ENCODE measurements at places on chromosomes 4 and X. TPM values are rescaled to one million over a fixed set of nuclear protein-coding genes. Genes with fewer than 3 reads are reported as not detected.

DNA sequence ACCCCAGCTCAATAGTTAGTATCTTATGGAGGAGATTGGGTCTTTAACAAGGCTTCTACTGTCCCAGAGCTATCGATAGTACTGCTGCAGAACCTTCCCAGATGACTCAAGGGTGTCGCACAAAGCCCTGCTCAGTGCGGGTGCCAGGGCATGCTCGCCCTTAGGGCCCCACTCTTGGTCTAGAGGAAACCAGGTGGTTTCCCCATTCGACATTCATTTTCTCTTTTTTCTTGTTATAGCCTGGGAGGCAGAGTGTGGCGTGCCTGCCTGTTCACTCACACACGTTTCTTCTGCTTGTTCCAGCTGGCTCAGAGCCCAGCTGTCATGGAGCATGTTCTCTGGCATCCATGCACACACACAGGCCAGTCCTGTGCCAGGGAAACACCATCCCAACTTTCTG, 144.5 kb downstream of the SMIM20 start:
- H3K27ac ChIP-seq, result no peak overlapping the region
- DNase-seq, result no peak
- H3K36me3 ChIP-seq, result no peaks in the 10 kb centered on the region
- H3K4me3 ChIP-seq, result no peak overlapping the region

GRCh38 chr4:121138039-121138825, 25.9 kb downstream of the TNIP3 start:
- peaks cover 24% of the 10 kb centered on the region for H3K4me1 ChIP-seq
- no peaks in the 10 kb centered on the region for H3K36me3 ChIP-seq
- DNase-seq, result no peak
- H3K27ac ChIP-seq, result no peak overlapping the region

GRCh38 chr4:42628740-42629139, 28.2 kb downstream of the ATP8A1 start:
- H3K36me3 ChIP-seq, result no peaks in the 10 kb centered on the region
- no peak overlapping the region for H3K4me3 ChIP-seq
- H3K4me1 ChIP-seq, result no peaks in the 10 kb centered on the region
- DNase-seq, result no peak

GRCh38 chr4:158161551-158162354, 11.1 kb downstream of the GASK1B start:
- peak; percentile 82 for DNase-seq
- H3K27me3 ChIP-seq, result no peaks in the 10 kb centered on the region
- no peaks in the 10 kb centered on the region for H3K36me3 ChIP-seq
- H3K4me3 ChIP-seq, result no peak overlapping the region
- H3K27ac ChIP-seq, result peak overlapping the region; percentile 89

DNA sequence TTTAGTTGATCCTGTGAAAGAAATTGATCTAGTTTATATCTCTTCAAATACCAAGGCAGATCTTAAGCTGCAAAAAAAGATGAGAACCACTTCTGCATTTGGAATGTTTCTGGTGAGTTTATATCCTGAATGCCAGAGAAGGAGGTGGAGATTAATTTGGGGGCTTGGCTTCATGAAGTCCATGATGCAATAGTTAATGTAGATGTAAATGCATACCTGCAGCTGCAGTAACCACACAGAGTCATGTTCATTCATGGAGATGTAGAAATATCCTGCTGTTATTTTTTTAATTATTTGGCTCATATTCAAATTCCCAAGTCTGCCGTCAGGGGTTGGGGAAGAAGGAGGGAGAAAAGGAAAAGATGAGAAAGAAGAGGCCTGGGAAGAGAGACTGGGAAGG, at the start of gene SULT1E1:
Gene SULT1E1 (minus strand): TSS at position 94 of the 400 bp plus-strand sequence. CDS start 2,501 bp downstream, outside the sequence.
- H3K4me1 ChIP-seq, result no peaks in the 10 kb centered on the region
- no peak within 1 kb of the TSS for H3K4me3 ChIP-seq
- no peak within 1 kb of the TSS for H3K27ac ChIP-seq

- no peak within 1 kb of the TSS for H3K27ac ChIP-seq
- DNase-seq, result no peak
- peaks cover 6% of the 10 kb centered on the region for H3K4me1 ChIP-seq
Measured at GRCh38 chrX:132958091-132958703, at the start of gene HS6ST2. Gene HS6ST2 (minus strand): TSS chrX:132958629.

DNA sequence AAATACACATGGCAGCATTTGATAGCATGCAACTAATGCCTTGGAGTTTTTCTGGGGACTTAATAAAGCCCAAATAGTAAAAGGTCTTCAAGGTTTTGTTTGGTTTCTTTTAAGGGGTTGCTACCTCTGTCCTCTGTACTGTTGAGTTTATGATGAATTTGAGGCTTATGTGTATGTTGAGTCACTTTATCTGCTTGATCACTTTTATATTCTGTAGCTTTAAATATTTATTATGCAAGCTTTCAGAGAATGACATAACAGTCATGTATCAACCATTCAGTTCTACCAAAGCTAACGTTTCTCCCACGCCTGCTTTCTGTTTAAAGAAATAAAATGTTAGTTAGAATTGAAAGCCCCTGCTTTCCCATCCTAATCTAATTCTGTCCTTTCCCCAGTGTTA, 122.2 kb downstream of the NHS start:
- no peaks in the 10 kb centered on the region for H3K4me1 ChIP-seq
- no peaks in the 10 kb centered on the region for H3K27me3 ChIP-seq

DNA sequence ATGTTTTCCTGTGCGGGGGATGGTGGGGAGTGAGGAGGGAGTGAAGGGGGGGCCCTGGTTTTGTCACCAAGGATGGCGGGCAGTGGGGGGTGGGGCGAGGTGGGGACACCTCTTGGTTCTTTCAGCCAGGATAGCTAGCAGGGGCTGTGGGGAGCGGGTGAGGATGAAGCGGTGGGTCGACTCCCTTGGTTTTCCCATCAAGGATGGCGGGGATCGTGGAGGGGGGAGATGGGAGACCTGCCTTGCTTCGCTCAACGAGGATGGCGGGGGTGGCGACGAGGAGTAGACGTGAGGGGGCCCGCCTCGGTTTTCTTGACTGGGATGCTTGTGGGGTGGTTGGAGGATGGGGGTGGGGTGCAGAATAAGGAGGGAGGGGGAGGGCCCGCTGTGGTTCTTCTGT, 643 bp downstream of the FHL1 start:
- no peak for DNase-seq
- 0 out of 2 replicates have a peak, but pooled peaks cover 3% of the 10 kb centered on the region for H3K4me1 ChIP-seq
- no peaks in the 10 kb centered on the region for H3K36me3 ChIP-seq
- H3K27me3 ChIP-seq, result no peaks in the 10 kb centered on the region
- H3K27ac ChIP-seq, result no peak overlapping the region

GRCh38 chr4:128907981-128908380, 98.5 kb downstream of the JADE1 start:
- no peak overlapping the region for H3K27ac ChIP-seq
- no peak overlapping the region for H3K4me3 ChIP-seq
- no peak for DNase-seq
- H3K36me3 ChIP-seq, result no peaks in the 10 kb centered on the region
- H3K27me3 ChIP-seq, result no peaks in the 10 kb centered on the region

GRCh38 chr4:52618795-52619590, 40.1 kb downstream of the USP46 start:
- no peaks in the 10 kb centered on the region for H3K27me3 ChIP-seq
- no peak overlapping the region for H3K4me3 ChIP-seq
- H3K36me3 ChIP-seq, result peaks cover 7% of the 10 kb centered on the region
- no peaks in the 10 kb centered on the region for H3K4me1 ChIP-seq
- no peak overlapping the region for H3K27ac ChIP-seq
- no peak for DNase-seq

DNA sequence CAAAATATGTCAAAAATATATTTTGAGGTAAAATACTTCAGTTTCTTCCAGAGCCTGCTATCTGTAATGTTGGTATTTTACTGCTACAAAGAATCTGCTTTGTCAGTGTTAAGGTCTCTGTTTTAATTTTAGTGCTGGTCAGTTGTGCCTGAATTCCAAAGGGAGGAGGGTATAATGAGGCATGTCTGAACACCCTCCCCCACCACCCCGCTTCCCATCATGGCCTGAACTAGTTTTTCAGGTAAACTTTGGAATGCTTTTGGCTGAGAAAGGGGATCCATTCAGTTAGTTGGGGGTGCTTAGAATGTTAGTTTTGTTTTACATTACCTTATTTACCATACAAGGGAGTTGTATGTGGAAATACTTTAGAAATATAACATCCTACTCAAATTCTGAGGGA, 158.5 kb downstream of the MID1IP1 start:
- H3K4me1 ChIP-seq, result no peaks in the 10 kb centered on the region
- no peaks in the 10 kb centered on the region for H3K36me3 ChIP-seq
- H3K4me3 ChIP-seq, result no peak overlapping the region
- no peak overlapping the region for H3K27ac ChIP-seq
- no peaks in the 10 kb centered on the region for H3K27me3 ChIP-seq

DNA sequence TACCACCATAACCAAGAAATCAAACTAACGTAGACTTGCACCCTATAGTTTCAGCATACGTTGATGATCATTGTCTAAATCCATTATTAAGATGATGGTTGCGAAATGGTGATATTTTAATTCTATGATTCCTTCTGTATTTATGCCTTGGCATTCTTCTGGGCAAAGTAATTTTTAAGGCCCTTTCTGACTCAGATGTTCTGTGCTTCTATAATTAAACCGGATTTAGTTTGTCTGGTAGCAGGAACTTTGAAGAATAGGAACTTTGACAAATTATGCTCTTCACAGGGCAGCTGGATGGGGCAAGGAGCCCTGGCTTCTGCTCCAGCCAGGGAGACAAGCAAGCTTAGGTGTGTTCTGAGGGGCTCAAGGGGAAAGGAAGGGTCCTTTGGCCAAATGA, 23.8 kb upstream of the PLAC1 start:
- no peak for DNase-seq
- H3K36me3 ChIP-seq, result no peaks in the 10 kb centered on the region
- H3K27me3 ChIP-seq, result no peaks in the 10 kb centered on the region
- H3K4me3 ChIP-seq, result no peak overlapping the region

DNA sequence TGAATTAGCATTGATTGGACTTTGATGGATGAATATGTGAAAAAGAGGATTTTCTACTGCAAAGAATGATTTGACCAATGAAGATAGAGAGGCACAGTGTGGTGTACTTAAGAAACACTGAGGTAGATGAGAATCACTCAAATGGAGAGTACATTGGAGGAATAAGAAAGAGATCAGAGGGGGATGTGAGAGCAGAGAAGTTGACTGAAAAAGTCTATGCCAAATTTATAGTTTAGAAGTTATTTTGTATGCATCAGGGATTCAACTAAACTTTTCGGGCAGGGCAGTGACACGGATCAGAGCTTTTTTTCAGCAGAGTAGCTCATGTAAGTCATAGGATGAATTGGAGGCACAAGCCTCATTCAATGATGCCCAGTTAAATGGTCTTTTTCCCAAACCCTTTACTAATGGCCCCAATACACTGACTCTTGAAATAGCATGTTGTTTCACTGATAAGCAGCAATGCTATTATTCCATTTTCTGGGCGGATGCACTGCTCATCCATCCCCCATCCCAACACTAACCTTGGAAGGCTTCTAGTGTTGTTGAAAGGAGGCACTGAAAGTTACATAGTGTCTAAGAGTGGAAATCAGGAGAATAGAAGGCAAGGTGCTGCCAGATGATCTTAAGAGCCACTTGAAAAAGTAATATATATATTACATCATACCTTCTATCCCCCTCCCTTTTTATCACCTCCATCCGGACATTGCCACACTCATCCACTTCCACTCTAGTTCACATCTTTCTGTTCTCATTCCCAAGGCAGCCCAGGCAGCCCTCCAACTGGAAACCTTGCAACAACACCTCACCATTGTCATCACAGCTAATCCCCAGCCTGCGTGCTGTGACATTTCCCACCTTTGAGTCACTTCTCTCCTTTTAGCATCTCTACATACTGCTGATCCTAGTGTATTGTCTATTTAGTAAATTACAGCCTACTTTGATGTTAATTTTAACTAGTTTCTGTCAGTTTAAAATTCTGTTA, 46.1 kb downstream of the ARHGAP24 start:
- no peaks in the 10 kb centered on the region for H3K27me3 ChIP-seq
- DNase-seq, result no peak
- H3K27ac ChIP-seq, result no peak overlapping the region
- no peaks in the 10 kb centered on the region for H3K4me1 ChIP-seq
- H3K36me3 ChIP-seq, result no peaks in the 10 kb centered on the region

GRCh38 chr4:30836231-30836630, 116.1 kb downstream of the PCDH7 start:
- H3K36me3 ChIP-seq, result no peaks in the 10 kb centered on the region
- no peak overlapping the region for H3K27ac ChIP-seq
- no peaks in the 10 kb centered on the region for H3K4me1 ChIP-seq

DNA sequence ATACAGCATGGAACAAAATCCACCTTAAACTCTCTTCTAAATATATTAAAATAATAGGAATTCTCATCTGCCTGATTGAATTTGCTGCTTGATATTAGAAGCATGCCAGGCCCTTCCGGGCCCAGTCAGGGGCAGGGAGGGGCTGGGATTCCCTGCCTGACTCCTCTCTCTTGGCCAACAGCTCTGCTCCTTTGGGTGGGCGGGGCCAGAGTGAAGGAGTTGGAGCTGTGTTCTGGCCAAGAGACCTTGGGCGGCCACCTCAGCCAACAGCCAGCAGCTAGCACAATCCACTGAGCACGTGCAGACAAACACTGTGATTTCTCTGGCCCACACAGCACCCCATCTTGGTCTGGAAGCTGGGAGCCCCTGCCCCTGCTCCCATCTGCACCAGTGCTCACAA, 140.3 kb downstream of the PJA1 start:
- no peak overlapping the region for H3K4me3 ChIP-seq
- no peaks in the 10 kb centered on the region for H3K27me3 ChIP-seq
- no peak for DNase-seq
- no peak overlapping the region for H3K27ac ChIP-seq
- peaks cover 13% of the 10 kb centered on the region for H3K4me1 ChIP-seq

- no peak for DNase-seq
- H3K4me1 ChIP-seq, result no peaks in the 10 kb centered on the region
- no peak overlapping the region for H3K4me3 ChIP-seq
Measured at GRCh38 chr4:112152521-112152920, 7.3 kb downstream of the FAM241A start.

DNA sequence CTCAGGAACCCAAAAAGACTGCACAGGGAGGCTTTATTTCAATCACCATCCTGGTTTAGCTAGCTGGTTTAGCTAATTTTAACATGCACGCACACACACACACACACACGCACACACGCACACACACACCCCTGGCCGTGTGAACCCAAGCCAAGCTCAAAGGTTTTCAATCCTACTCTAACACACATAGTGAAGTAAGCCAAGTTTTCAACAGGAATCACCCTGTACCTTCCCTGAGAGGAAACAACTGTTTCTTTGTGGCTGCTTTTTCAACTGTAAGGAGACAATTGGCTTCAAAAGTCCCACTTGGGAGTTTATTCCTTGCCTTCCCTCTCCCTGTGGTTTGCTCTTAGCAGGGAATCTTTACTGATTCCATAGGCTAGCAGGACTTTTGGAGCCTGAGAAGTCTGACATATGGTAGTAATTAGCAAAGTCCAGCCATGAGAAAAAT, 98.9 kb upstream of the BMP3 start:
- no peaks in the 10 kb centered on the region for H3K27me3 ChIP-seq
- H3K36me3 ChIP-seq, result no peaks in the 10 kb centered on the region
- no peak overlapping the region for H3K27ac ChIP-seq
- DNase-seq, result no peak
- H3K4me1 ChIP-seq, result no peaks in the 10 kb centered on the region

SH3D19 gene
- 6.9 TPM for total RNA-seq

PRIMPOL gene
- 27.4 TPM for total RNA-seq

ARHGAP4 gene
- total RNA-seq, result 0.63 TPM

TAF7L gene
- 0.08 TPM for total RNA-seq

MEPE gene
- total RNA-seq, result 0.24 TPM

RUFY3 gene
- 13.9 TPM for total RNA-seq

CLGN gene
- 3.6 TPM for total RNA-seq

DGAT2L6 gene
- total RNA-seq, result not detected

MGAT4D gene
- total RNA-seq, result not detected

IL15 gene
- total RNA-seq, result 6.4 TPM

CDKL2 gene
- 0.78 TPM for total RNA-seq

PABPC1L2B gene
- total RNA-seq, result not detected

Measured in SJSA1 (cell line).